NCI-H774 (cell line): ENCODE measurements at places on chromosomes 11 and 22.

DNA sequence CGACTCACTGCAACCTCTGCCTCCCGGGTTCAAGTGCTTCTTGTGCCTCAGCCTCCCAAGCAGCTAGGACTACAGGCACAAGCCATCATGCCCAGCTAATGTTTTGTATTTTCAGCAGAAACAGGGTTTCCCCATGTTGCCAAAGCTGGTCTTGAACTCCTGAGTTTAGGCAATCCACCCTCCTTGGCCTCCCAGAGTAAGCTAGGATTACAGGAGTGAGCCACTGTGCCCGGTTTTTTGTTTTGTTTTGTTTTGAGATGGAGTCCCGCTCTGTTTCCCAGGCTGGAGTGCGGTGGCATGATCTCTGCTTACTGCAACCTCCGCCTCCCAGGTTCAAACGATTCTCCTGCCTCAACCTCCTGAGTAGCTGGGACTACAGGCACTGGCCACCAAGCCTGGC lies 41.0 kb downstream of the CELF1 start:
- DNase-seq: no peak

DNA sequence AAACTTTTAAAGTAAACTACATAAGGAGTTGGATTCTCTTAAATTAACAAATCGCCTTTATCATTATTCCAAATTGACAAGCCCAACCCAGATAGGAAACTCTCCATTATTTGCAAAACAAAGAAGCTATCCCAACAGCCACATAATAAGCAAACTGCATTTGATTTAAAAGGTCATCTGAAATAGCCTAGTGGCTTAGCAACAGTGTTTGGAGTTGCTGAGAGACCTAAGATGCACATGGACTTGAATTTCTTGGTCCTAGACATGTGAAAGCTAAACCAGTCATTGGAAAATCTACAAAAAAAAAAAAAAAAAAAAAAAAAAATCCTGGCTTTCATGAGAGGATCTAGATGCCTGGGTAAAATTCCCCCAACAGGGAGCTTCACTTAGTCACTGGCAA lies 69.5 kb downstream of the PRCP start:
- no peak for DNase-seq

- DNase-seq: peak; percentile 11
Measured at GRCh38 chr11:2778630-2779498, 79.1 kb upstream of the KCNQ1OT1 start.

GRCh38 chr11:96095884-96096303 lies 172.0 kb upstream of the MTMR2 start:
- DNase-seq: no peak

DNA sequence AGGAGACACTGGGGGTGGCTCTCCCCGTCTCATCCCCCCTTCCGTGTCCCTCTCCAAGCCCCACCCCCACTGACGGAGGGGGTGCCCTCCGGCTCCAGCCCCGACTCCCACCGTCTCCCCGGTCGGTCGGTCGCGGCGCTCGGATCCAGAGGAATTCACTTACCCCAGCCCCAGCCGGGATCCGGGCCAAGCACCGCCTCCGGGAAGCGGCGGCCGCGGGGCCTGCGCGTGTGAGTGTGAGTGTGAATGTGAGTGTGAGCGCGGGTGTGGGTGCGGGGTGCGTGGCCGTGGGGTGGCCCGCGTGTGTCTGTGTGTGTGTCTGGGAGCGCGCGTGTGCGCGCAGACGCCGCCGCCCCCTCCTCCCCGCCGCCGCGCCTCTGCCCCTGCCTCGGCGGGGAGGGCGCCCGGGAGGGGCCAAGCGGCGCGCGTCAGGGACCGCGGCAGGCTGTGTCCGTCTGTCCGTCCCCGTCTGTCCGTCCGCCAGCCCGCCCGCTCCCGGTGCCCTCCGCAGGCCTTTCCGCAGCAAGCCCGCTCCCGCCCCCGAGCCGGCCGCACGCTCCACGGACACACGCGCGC lies at the start of gene ELFN2:
Gene ELFN2, minus strand, starts transcription at position 345 of the 576 bp plus-strand sequence. CDS start 51,945 bp downstream, outside the sequence.
- DNase-seq: no peak

GRCh38 chr11:46345131-46345597 lies 2.1 kb upstream of the DGKZ start:
- no peak for DNase-seq

- DNase-seq: no peak
Measured at GRCh38 chr22:38429499-38430068, 25.4 kb downstream of the KCNJ4 start.

DNA sequence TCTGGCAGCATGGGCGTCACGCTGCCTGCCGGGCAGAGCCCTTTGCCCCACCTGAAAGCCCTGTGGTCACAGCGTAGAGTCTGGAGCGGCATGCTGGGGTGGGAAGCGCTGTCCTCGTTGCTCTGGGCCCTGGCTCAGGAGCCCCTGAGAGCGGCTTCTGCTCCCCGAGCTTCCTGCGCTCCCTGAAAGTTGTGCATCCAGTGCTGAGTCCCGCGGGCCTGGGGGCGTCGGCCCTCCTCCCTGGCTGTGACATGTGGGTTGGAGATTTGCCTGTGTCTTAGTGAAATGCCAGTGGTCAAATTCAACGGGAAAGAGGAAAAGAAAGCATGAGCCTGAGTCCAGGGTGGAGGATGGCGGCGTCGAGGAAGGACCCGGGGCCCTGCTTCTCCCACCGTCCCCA lies 1208.0 kb downstream of the BRD1 start:
- no peak for DNase-seq

- DNase-seq: no peak
Measured at GRCh38 chr11:59776210-59777066, 21.3 kb downstream of the STX3 start.

GRCh38 chr22:50737728-50738648 lies at the start of gene ACR:
Gene ACR (plus strand): TSS chr22:50738204. CDS start chr22:50738236, 32 bp downstream.
- no peak for DNase-seq

GRCh38 chr11:12188548-12189317 lies 78.3 kb downstream of the MICAL2 start:
- no peak for DNase-seq

DNA sequence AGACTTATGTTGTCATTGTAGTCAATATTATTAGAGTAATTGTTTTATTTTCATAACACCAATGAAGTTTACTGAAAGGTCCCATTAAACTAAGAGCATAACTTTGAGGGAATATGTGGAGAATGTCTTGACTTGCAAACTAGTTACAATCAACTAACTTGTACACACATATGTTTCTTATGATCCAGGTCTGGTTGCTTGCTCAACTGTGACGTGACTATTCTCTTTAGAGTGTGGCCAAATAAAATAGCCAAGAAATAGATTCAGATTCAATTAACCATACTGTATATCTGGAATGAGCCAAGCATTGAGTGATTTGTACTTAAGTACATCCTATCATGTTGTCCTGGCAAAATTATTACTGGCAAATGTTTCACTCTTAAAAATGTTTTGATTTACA lies 101.7 kb downstream of the METTL15 start:
- DNase-seq: no peak

DNA sequence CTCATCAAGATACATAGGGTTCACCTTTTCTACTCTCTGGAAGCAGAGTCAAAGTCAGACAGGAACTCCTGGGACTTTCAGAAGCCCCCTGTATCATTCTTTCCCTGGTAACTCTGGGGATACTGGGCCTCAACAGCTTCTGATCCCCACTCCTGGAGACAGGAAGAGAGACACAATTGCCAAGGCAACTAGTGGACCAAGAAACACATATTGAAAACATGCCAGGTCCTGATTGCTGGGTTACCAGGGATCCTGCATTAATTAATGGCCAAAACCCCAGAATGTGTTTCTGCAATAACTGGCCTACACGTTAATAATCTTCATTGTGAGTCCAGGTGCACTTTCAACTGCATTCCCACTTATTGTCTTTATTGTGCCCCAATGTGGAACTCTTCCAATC lies 260.8 kb upstream of the POU2AF2 start:
- DNase-seq: no peak

- no peak for DNase-seq
Measured at GRCh38 chr11:70933981-70934583, 318.3 kb downstream of the SHANK2 start.

GRCh38 chr11:32137263-32137662 lies 46.4 kb downstream of the RCN1 start:
- no peak for DNase-seq

DNA sequence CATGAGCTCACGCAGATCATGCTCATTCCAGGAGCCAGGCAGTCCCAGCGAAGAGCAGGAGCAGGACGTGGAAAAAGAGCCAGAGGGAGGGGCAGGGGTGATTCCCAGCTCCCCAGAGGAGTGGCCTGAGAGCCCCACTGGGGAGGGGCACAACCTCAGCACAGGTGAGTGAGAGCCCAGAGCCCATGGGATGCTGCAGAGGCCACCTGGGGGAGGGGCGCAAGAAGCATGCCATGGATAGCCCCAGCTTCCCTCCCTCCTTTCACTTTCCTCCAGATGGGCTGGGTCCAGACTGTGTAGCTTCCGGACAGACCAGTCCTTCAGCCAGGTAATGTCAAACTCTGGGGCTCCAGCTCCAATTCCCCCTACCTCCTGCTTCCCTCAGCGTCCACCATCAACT lies 6.2 kb downstream of the SMTNL1 start:
- no peak for DNase-seq

DNA sequence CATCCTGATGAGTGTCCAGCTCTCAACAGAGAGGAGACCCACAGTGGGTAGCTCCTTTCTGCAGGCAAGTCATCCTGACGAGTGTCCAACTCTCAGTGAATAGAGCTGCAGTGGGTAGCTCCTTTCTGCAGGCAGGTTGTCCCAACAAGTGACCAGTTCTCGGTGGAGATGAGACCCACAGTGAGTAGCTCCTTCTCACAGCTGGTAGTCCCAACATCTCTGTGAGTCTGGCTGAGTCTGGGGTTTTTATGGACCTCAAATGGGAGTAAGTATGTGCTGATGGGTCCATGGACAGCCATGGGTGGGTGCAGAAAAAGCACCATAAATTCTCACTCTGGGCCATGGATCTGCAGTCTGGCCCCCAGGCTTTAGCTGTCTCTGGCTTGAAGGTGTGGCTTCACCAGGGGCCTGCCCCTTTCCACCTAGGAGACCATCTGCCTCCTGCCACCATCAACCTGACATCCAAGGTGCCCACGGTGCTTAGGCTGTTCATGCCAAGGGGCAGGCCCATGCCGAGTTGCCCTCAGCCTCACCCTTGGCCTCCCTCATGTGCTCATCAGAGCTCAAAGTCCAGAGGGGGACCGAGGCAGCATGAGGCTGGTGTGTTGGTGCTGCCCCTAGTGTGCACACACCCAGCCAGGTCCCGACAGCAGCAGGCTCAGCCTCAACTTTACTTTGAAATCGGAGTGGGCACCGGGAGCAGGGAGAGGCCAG lies 15.3 kb downstream of the NPAT start:
- DNase-seq: no peak

GRCh38 chr22:45318558-45319323 lies 9.0 kb downstream of the FAM118A start:
- no peak for DNase-seq

DNA sequence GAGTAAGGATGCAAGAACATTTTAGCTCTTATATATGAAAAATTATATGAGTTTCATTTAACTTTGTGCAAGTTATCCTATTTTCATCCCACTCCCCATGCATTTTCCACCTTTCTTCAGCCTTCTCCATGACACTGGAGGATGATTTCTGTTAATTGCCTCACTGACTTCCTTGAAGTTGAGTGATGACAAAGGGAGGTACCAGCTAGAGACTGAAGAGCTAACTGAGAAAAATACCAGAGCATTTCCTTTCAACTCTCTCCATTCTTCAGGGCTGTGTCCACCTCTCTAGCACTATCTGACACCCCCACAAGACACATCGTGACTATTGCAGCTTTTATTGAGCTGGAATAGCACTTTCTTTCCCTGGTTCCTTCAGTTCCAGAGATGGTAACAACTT lies 711.6 kb upstream of the LRRC4C start:
- DNase-seq: no peak

GRCh38 chr11:131295986-131296385 lies 74.4 kb upstream of the NTM start:
- DNase-seq: no peak

- no peak for DNase-seq
Measured at GRCh38 chr11:69640995-69641581, at the start of gene CCND1. Gene CCND1 (plus strand): TSS chr11:69641156. CDS start chr11:69641314, 158 bp downstream.

- DNase-seq: no peak
Measured at GRCh38 chr11:77058900-77059299, 7.9 kb upstream of the CAPN5 start.

- no peak for DNase-seq
Measured at GRCh38 chr11:12174128-12174476, 63.7 kb downstream of the MICAL2 start.

DNA sequence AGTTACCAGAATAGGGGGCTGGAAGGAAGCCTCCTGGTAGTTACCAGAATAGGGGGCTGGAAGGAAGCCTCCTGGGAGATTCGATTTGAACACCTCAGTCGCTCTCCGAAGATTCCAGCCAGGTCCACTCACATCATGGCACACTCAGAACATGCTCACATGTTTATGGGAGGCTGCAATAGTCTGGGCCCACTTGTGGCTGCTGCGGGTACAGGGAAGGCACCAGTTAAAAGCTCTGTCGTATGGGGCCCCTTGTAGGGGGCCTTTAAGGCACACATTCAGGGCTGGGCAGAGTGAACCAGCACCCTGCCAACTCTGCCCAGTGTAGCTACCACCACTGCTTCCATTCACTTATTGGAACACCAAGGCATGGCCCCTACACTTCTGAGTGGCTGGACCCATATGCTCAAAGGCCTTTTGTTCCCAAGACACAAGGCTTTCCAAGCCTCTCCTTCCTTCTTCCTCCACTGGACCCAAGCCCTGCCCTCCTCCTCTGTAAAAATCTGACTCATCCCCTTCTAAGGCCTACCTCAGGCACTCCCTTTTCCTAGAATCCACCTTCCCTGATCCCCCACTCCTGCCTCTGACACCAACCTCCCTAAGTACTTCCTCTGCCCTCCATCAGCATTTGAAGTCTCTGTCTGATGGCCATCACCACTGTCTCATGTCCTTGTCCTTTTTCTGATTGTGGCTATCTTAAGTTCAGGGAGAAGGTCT lies 28.0 kb downstream of the USP35 start:
- no peak for DNase-seq

GRCh38 chr11:65454696-65455456 lies 32.3 kb downstream of the NEAT1 start:
- DNase-seq: peak; percentile 83

- DNase-seq: no peak
Measured at GRCh38 chr22:30209642-30210041, 36.9 kb downstream of the LIF start.

DNA sequence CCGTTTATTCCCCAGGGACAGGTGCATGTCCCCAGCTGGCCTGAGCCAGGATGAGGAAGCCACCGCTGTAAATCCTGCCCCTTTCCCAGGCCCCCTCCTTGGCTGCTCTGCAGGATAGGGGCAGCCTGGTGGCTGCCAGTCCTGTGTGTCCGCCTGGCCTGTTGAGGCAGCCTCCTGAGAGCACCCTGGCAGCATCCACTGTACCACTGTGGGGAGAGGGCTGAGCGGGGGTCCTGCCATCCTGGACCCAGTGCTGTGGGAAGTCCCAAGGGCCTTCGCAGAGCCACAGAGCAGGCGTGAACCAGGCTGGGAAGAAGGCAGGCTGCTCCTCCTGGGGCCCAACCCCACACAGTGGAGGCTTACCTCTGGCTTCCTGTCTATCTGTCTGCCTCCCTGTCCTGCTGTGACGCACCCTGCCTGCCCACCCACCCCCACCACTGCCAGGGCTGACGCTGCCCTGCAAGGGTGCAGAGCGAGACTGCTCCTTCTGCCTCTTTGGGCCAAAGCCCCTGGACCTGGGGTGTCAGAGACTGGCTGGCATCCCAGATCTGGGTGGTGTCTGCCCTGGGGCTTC lies 8.4 kb downstream of the KCTD17 start:
- DNase-seq: no peak

GRCh38 chr11:1198561-1199240 lies 24.2 kb upstream of the MUC5B start:
- no peak for DNase-seq
